AG04450 (cell line): ENCODE measurements at places on chromosomes 16 and 17. TPM values are rescaled to one million over a fixed set of nuclear protein-coding genes. Genes with fewer than 3 reads are reported as not detected.

- DNase-seq, result no peak
Observed at GRCh38 chr16:1310832-1311200, 1.4 kb downstream of the UBE2I start.

Gene HSF4
- polyA plus RNA-seq, result 0.82 and 1.0 TPM in 2 replicates

DNA sequence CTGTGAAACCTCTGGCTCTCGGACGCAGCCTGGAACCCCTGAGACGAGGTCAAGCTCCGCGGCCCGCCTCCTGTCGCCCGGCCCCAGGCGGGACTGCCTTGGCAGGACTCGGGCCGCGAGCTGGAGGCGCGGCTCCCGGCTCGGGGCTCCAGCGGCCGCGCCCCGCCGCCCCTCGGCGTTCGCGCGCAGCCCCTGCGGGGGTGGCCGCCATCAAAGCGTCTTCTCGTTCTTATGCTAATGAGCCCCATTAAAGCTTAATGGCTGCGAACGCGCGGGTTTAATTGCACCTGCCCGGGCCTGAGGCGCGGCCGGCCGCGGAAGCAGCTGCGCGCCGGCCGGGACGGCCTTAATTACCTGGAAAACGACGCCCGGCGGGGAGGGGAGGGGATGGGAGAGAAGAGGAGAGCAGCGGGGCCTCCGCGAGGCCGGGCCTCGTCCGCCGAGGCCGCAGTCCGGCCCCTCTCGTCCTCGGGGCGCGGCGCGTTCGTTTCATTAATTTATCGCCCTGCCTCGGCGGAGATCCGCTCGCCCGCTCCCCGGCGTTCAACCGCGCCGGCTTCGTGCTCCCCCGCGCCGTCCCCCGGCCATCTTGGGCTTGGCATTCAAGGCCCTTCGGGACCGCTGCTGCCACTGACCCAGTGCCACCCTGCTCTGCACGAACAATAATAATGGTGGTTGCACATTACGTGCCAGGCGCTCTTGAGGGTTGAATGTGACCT, 19.2 kb downstream of the RAI1 start:
- DNase-seq, result no peak

DNA sequence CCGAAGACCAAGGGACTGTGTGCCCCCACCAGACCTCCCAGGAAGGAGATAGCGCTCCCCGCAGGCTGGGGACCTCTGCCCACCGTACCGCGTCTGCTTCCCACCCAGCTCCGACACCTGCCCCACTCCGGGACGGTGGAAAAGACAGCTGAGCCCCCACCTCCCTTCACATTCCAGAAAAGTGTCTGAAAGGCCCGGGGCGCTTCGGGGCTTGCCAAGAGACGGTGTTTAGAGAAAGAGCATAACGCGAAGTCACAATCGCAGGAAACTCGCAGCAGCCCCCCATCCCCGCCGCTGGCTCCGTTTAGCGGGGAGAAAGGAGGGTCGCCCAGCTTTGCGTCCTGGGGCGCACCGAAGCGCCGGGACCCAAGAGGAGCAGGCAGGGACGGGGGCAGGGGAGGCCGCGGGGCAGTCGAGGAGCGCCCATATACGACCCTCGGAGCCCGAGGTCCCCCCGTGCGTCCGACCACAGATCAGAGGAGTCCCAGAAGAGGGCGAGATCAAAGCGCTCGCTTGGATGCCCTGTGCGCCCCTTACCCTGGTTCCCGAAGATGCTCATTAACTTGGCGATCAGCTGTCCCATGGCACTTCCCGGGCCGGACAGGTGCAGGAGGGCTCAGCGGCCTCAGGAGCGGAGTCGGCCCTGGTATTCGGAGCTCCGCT, 652 bp downstream of the ARL5C start:
- no peak for DNase-seq

Gene TMEM94
- polyA plus RNA-seq, result 14.8 and 23.2 TPM in 2 replicates

GRCh38 chr16:15434425-15435215, at the start of gene BMERB1:
TSS of gene BMERB1 (plus strand) at chr16:15434588. CDS start at chr16:15434654, 66 bp downstream.
- DNase-seq, result no peak

DNA sequence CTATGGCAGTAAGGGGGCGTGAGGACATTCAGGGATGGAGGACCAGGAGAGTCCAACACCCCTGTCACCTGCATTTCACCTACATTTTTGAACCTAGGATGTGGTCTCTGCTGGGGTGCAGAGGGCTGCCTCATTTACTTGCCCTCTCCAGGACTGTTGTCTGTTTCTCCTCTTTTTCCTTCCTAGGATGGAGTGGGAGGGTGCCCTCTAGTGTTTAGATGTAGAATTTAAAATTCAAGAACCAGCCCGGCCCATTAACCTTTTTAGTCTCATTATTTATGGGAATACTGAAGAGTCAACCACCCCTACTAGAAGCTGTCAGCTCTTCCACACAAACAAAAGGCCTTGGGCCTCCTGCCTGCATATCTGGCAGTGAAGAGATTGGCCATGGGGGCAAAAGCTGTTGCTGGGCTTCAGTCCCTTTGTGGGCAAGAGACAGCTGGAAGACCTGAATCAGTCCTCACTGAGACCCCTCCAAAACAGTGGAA, 2.5 kb upstream of the STARD3 start:
- no peak for DNase-seq

DNA sequence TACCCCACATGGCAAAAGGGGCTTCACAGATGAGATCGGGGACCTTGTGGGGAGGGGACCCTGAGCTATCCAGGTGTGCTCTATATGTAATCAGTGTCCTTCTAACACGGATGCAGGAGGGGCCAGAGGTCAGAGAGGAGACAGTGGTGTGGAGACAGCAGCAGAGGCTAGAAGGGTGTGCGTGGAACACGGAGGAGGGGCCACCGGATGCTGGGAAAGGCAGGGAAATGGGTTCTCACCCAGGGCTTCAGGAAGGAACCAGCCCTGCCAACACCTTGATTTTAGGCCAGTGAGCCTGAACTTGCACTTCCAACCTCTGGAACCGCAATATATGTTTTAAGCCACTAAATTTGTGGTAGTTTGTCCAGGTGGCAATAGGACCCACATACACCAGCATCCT, 4.6 kb upstream of the SLC38A8 start:
- DNase-seq, result no peak

Gene CACNG1
- not detected in 2 replicates for polyA plus RNA-seq

Gene MFSD6L
- not detected in 2 replicates for polyA plus RNA-seq

DNA sequence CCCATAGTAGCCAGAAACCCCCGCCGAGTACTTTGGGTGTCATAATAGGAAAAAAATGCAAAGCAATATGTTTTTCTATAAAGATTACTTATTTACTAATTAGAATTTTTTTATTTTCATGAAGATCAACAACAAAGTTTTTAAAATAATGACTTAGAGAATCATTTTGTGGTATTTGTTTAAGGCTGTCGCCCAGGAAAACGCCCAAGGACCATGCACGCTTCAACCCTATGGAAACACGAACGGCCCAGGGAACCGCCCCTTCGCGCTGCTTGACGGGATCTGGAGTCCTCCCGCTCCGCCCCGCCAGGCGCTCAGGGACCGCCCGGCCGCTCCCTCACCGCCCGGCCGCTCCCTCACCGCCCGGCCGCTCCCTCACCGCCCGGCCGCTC, 408 bp upstream of the KPNA2 start:
- DNase-seq, result no peak

- DNase-seq, result no peak
Observed at GRCh38 chr17:79306424-79307318, 232.0 kb downstream of the ENGASE start.

DNA sequence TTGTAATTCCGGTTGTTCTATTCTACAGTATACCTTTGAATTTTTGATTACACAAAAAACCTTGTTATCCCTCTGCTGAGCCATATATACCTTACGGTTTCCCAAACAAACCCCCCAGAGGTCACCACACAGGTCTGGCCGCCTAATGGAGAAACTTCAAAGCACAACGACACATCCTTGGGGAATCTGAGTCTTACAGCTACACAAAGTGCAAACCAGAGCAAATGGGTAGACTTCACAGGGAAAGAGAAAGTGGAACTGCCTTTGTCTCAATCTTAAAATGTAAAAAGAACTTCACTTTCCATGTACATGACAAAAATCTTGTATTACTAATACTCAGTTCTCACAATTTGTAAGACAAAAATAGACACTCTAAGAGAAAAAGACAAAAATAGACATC, 2.7 kb downstream of the FBXO31 start:
- DNase-seq, result no peak

Gene CA4
- not detected in 2 replicates for polyA plus RNA-seq

GRCh38 chr17:40487371-40488020, 13.9 kb downstream of the TNS4 start:
- no peak for DNase-seq

Gene HP
- polyA plus RNA-seq, result not detected in 2 replicates

GRCh38 chr17:71464241-71464640, 656.6 kb upstream of the SOX9 start:
- no peak for DNase-seq

DNA sequence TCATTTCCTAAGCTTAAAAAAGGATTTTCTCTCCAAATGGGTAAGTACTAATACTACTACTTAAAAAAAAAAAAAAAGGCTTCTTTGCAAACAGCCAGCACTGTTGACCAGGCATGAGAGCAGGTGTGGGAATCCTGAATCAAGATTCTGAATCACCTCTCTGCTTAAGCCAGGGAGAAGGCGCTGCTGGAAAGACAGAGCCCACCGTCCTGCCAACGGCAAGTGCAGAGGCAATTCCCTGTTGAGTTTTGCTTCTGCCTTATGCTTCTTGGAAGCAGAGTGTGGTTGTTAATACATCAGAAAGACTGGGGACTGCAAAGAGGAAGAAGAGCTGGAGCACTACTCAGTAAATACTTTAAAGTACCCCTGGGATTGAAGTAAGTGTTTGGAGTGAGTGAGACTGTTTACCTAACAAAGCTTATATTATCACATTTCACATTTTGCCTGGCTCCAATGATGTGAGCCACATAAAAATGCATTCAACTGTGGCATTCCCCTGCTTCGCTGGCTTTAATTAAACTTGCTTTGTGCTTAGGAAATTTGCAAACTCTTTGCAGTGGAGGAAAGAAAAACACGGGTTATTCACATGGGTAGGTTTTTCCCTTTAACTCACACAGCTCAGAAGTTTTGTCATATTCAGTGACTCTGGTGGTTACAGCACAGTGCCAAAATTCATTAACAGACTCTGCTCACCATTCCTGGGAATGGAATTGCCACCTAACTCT, 86.0 kb upstream of the KIF2B start:
- DNase-seq, result no peak

GRCh38 chr17:29733166-29733565, 110.5 kb upstream of the CORO6 start:
- DNase-seq, result no peak

Gene MTMR4
- 28.3 and 33.5 TPM in 2 replicates for polyA plus RNA-seq

Gene CAVIN1
- 326 and 390 TPM in 2 replicates for polyA plus RNA-seq

Gene DNAH2
- polyA plus RNA-seq, result 0.04 and 0.06 TPM in 2 replicates

DNA sequence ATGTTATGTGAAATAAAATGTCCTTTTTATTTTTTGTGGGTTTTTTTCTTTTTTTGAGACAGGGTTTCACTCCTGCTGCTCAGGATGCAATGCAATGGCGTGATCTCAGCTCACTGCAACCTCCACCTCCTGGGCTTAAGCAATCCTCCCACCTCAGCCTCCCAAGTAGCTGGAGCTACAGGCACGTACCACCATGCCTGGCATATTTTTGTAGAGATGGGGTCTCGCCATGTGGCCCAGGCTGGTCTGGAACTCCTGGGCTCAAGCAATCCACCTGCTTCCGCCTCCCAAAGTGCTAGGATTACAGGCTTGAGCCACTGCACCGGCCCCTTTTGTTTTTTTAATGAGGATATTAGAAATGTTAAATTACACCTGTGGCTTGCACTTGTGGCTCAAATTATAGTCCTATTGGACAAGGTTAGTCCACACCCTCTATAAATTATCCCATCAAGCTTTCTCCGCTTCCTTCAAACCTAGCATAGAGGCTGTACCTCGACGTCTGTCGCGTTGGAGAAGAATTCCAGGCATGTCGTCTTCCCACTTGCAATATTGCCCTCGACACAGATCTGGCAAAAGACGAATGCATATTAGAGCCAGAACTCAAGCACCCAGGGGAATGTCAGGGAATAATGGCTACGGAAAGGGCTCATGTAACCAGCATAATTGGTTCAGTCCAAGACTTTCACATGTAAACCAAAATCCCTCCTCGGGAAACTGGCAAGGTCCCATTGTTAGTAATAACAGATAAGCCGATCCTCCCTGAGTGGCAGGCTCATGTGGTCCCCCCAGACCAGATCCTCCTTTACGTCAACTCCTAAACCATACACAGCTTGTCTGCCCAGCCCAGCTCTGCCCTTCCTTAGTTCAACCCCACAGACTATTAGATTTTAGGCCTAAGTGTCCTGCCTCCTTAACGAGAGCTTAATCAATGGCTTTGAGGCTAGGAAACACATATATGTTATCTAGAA, 8.2 kb downstream of the TK2 start:
- no peak for DNase-seq

DNA sequence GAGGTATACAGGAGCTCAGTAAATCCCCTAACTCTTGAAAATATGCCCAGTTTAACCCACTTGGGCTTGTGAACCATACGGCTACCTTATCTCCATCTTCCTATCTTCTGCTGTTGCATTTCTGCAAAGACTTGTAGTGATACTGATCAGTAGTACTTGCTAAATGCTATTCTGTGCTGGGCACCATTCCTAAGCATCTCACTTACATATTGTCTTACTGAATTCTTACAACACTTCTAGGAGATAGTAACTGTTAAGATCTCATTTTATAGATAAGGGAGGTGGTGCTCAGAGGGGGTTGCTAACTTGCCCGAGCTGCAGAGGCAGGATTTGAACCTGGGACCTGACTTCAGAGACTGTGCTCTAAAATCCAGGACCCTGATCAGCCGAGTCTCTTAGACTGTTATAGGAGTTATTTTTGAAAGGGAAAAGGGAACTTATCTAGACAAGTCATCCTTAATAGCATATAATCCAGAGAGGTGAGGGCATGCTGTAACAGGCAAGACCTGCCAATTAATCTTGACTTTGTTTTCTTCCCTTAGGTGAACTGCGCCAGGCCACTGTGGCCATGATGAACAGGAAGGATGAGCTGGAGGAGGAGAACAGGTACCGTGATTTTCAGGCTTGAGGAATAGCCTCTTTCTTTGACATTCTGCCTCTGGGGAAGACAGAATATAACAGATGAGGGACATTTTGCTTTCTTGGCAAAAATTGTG, 149.7 kb downstream of the SNX29 start:
- DNase-seq, result no peak

DNA sequence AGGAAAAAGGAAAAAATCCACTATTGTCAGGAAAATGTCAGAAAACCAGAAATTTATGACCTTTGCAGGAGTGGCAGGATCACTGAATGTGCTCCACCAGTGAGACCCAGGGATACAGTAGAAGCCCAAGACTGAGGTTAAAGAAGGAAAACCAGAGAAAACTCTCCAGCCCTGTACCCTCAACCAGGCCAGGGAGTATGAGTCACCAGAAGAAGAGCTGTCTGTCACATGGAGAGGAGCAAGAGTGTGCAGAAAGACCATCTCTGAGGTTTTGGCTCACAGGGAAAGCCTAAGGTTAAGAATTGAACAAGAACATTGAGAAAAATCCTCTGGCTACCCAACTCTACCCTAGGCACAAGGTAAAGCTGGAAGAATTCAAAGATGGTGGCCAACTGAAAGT, 47.6 kb upstream of the MON1B start:
- no peak for DNase-seq

Gene NACA2
- polyA plus RNA-seq, result 0.25 and 0.56 TPM in 2 replicates

DNA sequence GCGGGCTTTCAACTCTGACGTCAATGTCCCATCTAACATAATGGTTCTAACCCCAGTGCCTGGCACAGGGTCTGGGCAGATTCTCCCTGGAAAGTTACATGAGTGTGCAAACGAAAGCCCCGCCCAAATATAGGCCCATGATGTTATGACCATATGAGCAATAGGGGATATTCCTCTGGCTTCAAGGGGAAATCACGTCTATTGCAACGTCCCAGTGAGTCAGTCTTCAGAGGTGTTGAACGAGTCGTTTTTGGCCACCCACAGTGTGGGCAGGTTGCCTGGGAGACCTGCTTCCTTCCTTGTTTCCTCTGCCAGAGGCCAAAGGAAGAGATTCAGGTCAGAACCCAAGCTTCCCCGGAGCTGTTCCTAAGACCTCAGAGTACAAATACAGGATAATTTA, 30.3 kb downstream of the PIK3R5 start:
- DNase-seq, result no peak
